ENCODE measurements at places on chromosomes 4 and X.

GRCh38 chr4:6641164-6641970, 882 bp downstream of the MRFAP1 start:
- DNase-seq: peak; percentile 22

DNA sequence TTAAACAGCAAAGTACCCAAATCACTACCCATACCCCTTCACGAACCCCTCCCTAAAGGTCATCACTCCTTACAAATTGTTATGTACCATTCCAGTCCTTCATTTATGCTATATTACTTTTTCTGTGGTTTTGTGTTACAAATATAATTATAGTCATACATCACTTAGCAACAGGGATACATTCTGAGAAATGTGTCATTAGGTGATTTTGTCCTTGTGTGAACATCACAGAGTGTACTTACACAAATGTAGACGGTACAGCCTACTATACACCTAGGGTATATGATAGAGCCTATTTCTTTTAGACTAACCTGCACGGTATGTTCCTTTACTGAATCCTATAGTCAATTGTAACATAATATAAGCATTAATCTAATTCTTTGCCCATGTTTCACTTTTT, 61.9 kb downstream of the ASB9 start:
- DNase-seq: no peak

GRCh38 chr4:80253510-80253909, 13.0 kb upstream of the FGF5 start:
- DNase-seq: no peak

- no peak for DNase-seq
These were observed 20.8 kb upstream of the MRFAP1 start for GRCh38 chr4:6619466-6620255.

DNA sequence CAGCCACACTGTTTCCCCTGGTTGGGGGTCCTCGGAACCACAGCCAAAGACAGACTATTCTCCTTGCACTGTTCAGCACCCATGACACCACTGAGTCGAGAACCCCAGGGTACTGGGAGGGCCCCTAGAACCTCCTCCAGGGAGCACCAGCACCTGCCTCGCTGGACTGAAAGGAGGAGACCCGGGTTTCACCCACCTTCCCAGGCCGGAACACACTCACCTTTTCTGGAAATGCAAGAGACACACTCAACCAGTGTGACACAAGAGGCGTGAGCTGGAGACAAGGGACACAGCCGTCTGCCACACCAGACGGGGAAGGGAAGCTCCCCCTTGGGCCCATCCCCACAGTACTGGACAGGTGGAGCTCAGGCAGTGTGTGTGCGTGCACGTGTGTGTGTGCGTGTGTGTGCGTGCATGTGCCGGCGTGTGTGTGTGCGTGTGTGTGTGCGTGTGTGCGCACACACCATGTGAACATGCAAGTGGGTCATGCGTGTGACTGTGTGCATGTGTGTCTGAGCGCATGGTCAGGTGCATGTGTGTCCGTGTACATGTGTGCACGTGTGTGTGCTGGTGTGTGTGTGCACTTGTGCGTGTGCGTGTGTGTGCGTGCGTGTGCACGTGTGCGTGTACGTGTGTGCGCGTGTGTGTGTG, 128.8 kb upstream of the NKX1-1 start:
- no peak for DNase-seq

DNA sequence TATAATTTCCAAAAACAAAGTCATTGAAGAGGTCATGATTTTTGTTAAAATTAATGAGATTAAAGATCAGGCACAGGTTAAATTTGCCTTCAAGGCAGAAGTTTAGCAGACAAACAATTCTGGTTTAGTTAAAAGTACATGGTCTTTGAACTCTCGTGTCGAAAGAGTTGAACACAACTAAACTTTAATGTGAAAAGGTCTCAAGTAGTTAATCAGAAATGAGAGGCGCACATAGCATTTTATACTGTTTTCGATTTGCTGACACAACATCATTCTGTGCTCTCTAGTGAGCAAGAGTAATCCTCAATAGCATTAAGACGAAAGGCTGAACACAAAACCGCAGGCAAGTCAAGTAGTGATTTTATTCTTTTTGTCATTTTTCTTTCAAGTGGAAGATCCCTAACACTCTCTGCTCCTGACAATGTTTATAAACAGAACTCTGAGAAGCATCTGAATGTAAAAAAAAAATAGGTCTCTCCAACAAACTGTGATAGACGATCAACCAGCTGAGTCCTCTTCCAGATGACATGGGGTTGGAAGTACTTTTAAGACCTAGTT, 49.8 kb downstream of the SH3RF1 start:
- DNase-seq: no peak

DNA sequence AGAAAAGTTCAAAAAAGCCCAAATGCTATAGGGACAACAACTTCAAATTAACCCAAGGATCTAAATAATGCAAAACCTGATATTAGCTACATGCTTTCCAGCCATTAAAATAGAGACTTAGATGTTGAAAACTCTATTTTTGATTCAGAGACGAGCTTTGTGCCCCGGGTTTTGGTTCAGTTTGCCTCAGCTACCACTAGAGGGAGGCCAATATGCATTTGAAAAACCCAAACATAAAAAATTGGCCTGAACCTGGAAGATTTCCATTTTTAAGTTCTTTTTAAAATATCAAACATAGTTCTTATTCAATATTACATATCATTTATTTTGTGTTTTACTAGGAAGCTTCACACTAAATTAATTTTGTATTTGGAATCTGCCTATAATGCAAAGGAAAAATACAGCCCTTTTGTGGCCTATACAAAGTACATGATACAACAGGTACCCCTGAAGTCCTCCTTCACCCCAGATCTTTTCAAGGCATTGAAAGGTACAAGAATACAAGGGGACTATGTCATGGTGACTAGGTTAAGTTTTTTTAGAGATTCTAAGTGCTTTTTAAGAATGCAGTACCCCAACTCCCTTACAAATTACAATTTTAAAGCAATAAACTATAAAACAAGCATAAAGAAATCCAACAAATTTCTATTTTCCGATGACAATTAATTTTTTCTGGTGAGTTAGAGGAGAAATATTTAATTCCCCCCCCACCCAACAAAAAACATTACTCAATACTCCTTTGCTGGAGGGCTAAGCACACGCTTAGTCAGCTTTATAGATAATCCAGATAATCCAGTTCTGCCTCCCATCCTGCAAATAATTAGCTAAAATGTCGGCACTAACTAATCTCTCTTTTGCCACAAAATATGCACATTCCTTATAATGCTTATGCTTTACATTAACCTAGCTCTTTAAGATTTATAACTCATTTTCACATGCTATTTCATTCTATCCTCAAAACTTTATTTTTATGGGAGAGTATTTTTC, 97.7 kb upstream of the PTPN13 start:
- DNase-seq: no peak

DNA sequence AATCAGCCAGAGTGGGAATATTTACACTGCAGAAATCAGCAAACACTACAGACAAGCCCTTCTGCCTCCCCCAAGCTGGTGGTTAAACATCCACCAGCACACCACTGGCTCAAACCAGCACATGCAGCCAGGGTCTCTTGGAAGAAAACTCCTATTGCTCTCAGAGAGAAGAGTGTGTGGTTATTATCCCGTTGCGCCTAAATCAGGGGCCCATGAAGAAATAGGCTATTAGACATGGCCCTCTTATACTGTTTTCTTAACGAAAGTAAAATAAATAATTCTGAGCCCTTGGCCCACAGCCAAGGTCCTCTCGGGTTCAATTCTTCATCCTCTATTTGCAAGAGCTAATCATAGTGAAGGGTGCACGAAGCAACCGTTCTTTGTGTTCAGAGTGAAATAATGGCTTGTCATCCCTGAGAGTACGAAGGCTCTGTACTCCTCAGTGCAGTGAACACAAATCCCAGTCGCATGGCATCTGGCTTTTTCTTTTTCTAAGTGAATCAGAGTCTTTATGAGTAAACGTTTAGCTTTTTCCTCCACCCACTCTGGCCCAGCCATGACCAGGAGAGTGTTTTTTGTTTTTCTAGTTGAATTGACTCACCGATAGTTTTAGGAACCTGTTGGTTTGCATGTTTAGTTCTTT, 33.4 kb upstream of the RBM47 start:
- no peak for DNase-seq

- no peak for DNase-seq
These were observed 1033.0 kb upstream of the INTU start for GRCh38 chr4:126599746-126600145.

GRCh38 chr4:71550220-71551165, 211.7 kb downstream of the SLC4A4 start:
- no peak for DNase-seq

GRCh38 chrX:17602245-17602644, 135.0 kb upstream of the SCML1 start:
- DNase-seq: no peak

- DNase-seq: no peak
These were observed 82.5 kb downstream of the GPAT3 start for GRCh38 chr4:83618431-83618830.

DNA sequence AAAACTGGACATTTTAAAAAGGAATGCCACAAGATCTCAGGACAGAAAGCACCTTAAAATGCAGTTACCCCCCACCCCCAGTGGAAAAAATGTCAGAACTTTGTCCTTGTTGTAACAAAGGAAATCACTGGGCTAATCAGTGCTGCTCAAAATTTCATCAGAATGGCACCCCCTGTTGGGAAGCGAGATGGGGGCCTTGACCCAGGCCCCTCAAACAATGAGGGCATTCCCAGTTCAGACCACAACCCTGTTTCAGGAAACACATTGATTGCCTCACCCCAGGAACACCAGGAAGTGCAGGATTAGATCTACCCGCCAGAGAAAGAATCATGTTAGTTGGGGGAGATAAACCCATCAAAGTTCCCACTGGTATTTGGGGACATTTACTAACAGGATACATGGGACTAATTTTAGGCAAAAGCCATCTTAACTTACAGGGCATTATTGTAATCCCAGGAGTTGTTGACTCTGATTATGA, 16.4 kb downstream of the SPIN2B start:
- DNase-seq: no peak

DNA sequence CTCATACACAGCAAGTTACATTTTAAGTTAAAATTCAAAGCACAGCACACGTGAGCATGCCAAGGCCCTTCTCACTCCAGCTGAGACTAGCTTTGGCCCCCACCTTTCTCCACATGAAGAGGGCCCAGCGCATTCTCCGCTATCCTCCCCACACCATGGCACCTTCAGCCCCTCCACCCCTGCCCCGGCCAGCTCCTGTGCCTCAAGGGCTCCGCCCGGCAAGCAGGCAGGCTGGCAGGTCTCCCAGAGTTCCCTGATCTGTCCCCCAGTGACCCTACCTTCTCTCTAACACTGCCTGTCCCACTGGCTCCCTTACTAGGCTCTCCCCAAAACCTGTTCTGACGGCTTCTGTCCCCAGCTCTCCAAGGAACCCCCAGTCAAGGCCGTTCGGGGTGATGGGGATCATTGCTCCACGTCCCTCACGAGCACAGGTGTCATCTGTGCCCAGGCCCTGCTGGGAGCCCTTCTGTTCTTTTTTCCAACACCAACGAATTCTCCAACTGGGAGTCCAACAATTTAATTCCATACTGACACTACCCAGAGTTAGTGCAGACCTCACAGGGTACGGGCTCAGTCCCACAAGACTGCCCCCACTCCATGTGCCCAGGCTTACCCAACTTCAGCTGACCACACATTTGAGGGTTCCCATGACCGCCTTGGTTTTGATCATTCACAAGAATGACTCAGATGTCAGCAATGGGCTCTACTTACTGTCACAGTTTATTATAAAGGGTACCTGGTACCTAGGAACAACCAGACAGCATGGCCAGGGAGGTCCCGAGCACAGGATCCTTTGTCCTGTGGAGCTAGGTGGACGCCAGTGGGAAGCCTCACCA, 4.2 kb downstream of the LETM1 start:
- no peak for DNase-seq

- no peak for DNase-seq
These were observed 737.7 kb downstream of the NLGN4X start for GRCh38 chrX:5490786-5491563.

DNA sequence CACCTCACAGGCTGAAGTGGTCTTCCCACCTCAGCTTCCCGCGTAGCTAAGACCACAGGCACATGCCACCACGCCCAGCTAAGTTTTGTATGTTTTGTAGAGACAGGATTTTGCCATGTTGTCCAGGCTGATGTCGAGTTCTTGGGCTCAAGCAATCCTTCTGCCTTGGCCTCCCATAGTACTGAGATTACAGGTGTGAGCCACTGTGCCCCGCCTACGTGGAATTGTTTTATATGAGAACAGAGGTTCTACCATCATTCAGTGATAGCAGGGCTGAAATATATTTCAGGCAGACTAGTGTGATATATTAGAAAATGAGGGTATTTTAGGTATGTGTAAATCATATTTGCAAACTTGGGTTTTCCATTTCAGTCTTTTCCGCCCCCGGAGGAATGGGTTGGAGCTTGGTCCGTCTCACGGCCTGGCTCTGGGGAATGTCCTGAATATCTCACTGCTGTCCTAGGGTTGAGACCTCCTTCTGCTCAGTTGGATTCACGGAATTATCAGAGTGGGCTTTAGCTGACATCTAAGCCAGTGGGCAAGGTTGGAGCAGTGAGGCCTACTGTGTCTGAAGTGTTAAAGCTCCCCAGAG, 19.9 kb downstream of the NSD2 start:
- no peak for DNase-seq

DNA sequence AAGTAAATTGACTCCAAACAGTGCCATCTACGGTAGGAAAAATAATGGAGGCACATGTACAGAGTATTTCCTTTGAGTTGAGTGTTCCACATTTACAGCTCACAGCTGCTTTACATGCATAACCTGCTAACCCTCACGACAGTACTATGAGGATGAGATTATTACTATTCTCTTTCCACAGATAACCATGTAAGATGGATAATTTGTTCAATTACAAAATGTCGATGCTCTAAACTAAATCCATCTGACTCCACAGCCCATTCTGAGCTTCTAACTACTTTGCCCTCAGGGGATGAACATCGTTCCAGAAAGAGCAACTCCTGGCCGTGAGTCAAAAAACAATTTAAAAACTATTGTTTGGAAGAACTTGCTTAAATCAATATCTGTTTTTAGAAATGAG, 330.4 kb upstream of the NWD2 start:
- DNase-seq: no peak

DNA sequence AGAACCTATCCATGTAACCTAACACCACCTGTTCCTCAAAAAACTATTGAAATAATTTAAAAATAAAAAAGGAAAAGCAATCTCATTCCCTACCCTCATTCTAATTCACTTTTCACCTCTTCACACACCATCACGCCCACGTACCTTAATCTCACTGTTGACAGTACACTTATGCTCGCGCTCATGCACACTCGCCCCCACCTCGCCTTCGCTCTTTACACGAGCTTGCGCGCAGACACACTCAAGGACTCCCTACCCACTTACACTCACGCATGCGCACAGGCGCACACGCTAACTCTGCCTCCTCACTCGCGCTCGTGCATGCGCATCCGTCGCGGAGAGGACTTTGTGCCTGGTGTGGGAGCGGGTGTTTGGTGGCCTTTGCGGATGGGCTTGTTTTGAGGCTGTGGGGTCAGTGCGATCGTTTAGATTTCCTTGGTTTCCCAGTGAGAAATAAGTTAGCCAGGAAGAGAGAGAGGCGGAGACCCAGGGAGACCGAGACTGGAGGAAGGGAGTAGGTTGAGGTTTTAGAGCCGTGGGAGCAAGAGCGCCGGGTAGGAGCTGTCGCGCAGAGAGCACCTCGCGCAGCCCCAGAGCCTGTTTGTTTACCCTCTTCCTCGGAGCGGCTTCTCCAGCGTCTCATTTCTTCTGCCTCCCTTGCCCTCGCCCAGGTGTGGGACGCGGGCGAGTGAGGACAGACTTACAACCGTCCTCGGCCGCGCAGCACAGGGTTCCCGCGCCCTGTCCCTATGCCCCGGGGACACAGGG, 8.1 kb upstream of the GSX2 start:
- DNase-seq: peak; percentile 75

All from activated CD4-positive, alpha-beta T cell treated with anti-CD3 and anti-CD28 coated beads for 1 hour (primary cell).